Neural progenitor cell (in vitro differentiated cells): ENCODE measurements at places on chromosomes 6 and 20.

- no peak for DNase-seq
Measured at GRCh38 chr6:4743062-4743461, 33.1 kb upstream of the CDYL start.

- no peak for DNase-seq
Measured at GRCh38 chr6:34201455-34202107, 35.1 kb upstream of the HMGA1 start.

DNA sequence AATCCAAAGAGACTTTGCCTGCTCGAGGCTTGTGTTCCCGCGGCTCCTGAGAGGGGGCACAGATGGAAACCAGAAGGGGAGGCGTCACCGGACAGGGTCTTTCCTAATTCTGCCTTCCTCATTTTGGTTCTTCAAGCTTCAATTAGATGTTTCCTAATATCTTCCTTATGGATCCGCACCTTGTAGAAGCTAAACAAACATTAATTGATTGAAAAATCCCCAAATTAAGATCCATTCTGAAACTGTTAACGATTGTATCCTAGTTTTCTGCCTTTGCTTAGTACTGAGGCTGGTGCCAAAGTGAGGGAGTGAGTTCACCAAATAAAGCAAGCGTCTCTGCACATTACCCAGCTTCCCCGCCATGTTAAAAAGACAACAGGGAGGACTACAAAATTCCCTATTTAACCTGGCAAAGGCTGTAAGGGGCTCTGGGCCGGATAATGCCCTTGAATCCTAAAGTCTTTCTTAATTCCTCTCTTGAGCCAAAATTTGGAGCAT lies 123.2 kb downstream of the GPX5 start:
- DNase-seq = no peak

- no peak for DNase-seq
Measured at GRCh38 chr6:136563386-136564152, 13.3 kb upstream of the MAP7 start.

GRCh38 chr6:126040826-126041225 lies 54.5 kb downstream of the TRMT11 start:
- DNase-seq = no peak

- DNase-seq = peak; percentile 35
Measured at GRCh38 chr6:122753000-122753687, 26.4 kb upstream of the FABP7 start.

GRCh38 chr20:35902545-35902941 lies 51.8 kb downstream of the SCAND1 start:
- no peak for DNase-seq

GRCh38 chr6:22271081-22271480 lies 25.8 kb downstream of the PRL start:
- no peak for DNase-seq

- no peak for DNase-seq
Measured at GRCh38 chr6:121917834-121918559, 481.5 kb upstream of the HSF2 start.

DNA sequence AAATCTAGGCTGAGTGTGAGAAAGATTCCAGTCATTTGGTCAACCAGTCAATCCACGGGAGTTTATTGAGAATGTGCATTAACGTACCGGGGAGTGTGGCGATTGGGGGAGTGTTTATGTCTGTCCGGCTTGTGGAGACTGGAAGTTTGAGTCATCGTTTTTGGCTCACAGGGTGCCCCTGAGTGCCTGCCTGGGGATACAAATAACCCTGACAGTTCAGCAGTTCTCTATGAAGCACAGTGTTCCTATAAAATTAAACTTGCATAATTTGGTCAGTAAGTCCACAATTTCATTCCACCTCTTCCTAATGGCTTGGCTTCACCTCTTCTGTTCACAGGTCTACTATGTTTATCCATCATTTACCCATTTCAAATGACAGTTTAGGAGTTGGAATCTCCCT lies 72.6 kb upstream of the PLEKHG1 start:
- DNase-seq = no peak

- DNase-seq = no peak
Measured at GRCh38 chr20:57275813-57276212, 9.4 kb upstream of the BMP7 start.

- DNase-seq = no peak
Measured at GRCh38 chr20:44442298-44443070, 33.2 kb upstream of the TTPAL start.
